ENCODE measurements at places on chromosomes 1 and 21. TPM values are rescaled to one million over a fixed set of nuclear protein-coding genes. Genes with fewer than 3 reads are reported as not detected.
A peak's percentile ranks its signal among the peaks of the same experiment; 100 is the strongest.

- no peak for DNase-seq
These were observed 10.4 kb downstream of the ZNF697 start for GRCh38 chr1:119637710-119638109.

- no peak for DNase-seq
These were observed 34.0 kb downstream of the FH start for GRCh38 chr1:241485554-241485992.

DNA sequence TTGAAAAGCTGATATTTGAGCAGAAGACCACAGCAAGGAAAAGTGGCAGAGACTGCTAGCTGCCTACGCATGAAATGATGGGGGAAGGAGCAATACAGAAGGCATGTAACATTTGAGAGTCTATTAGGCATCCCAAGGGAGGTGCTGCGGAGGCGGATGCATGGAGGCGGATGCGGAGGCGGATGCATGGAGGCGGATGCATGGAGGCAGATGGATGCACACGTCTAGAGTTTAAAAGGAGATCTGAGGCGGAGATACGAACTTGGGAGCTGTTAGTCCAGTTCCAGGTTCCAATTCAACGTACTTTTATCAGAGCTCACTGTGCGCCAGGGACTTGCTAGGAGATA, 744 bp upstream of the DDX20 start:
- no peak for DNase-seq

DNA sequence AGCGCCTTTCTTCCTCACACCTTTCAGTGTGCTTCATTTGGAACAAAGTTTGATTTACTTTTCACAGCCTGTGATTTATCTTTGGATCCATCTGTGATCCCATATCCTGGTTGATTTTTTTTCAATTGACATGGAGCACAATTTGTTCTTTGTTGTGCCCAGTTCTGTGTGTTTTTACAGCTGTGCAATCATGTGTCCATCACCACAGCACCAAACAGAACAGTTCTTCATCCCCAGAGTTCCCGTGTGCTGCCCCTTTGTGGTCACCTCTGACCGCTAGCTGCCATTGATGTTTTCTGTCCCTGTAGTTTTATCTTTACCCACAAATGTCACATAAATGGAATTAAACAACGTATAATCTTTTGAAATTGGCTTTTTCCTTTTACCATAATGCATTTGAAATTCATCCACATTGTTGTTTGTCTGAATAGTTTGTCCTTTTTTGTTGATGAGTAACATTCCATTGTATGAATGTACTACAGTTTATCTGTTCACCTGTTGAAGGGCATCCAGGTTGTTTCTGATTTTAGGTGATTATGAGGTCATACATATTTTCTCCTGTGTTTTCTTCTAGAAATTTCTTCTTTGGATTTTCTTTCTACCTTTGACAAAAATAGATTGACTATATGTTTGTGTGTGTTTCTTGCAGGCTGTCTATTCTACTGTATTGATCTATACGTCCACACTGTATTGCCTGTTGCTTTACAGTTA, 17.4 kb downstream of the MIGA1 start:
- DNase-seq: no peak

- DNase-seq: peak; percentile 79
These were observed at the start of gene ARHGEF11 for GRCh38 chr1:157045250-157046218. Gene ARHGEF11, minus strand, starts transcription at chr1:157045742. Its CDS starts 1,412 bp downstream, at chr1:157044330.

Gene S100A10
- total RNA-seq: 116 TPM
